ENCODE measurements at places on chromosomes 6 and 20. TPM values are rescaled to one million over a fixed set of nuclear protein-coding genes. Genes with fewer than 3 reads are reported as not detected.

Gene ROS1
- not detected for total RNA-seq

Gene MYMX
- not detected for total RNA-seq

Gene VGLL2
- total RNA-seq: not detected

Gene E2F3
- 27.1 TPM for total RNA-seq

Gene NKAPL
- not detected for total RNA-seq

Gene MED20
- total RNA-seq: 26.4 TPM

Gene RWDD2A
- total RNA-seq: 3.6 TPM

Measured in HCT116 (cell line).